Fibroblast of skin of right biceps (primary cell): ENCODE measurements at places on chromosomes 11 and 22.
A peak's percentile ranks its signal among the peaks of the same experiment; 100 is the strongest.

- no peak for DNase-seq
Measured at GRCh38 chr22:38652859-38653258, 3.3 kb downstream of the FAM227A start.

DNA sequence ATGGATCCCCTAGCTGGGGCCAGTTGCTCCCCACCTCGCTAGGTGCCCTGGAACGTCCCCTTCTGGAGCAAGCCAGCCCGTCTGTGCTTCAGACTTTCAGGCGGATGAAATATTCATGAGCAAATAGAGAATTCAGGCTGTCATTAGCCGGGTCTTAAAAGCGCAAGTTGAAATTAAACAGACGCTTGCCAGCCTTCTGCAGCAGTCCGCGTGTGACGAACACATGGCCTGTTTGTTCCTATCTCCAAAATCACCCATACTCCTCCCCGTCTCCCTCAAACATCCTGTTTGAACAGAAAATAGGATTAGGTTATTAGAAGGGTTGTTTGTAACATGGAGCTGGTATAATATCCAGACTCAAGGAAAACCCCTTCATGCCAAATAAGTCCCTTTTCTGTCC, 38.7 kb downstream of the MYO18B start:
- DNase-seq, result no peak

DNA sequence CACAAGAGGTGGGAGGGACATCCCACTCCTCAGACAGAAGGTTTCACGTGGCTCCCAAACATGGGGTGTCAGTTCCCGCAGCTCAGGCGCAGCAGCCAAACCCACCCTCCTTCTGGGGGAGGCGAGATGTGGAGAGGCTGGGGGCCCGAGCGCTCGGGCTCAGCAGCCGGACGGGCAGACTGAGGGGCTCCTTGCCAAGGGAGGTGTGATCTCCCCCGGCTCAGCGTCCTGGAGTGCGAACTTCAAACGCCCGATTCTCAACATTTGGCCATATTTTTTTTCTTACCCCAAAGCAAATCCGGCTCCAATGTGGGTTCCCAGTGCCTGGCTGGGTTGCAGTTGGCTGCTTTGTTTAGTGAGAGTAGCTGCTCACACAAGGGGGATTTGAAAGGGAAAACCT, 477.9 kb downstream of the MN1 start:
- no peak for DNase-seq

GRCh38 chr11:62560566-62561103, 13.1 kb downstream of the EEF1G start:
- peak; percentile 98 for DNase-seq

DNA sequence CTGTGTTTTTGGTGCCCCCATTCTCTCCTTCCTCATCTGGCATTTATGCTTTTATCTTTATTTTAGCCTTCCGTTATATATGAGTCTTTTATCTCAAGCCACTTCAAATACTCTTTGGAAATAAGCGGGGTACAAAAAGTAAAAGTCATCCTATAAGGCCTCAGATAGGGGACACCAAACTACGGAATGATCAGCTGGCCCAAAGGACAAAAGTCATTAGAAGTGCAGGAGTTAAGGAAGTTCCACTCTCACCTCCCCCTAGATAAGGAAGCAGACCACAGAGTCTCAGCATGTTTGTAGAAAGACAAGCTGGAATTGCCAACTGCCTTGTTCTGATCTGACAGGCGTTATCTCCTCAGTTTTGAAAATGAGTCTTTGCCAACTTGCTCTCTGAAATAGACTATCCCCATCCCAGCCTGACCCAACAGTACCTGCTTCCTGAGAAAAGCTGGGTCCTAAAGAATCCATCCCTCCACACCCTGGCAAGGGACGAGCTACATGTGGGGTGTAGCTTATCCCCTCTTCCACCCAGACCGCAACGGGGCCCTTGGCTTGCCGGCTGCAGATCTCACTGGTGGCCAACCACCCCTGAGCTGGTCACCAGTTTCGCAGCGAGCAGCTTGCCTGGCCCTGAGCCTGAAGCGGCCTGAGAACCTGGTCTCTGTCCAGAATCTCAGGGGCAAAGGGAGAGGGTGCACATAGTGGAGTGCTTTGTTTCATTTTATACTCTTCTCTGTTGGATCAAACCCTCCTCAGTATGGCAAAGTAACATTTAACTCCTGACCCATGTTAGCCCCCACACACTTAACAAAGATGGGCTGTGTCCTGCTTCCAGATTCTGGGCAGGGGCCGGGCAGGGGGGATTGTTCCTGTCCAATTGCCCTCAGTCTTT, 13.8 kb downstream of the FADS2 start:
- DNase-seq, result no peak

DNA sequence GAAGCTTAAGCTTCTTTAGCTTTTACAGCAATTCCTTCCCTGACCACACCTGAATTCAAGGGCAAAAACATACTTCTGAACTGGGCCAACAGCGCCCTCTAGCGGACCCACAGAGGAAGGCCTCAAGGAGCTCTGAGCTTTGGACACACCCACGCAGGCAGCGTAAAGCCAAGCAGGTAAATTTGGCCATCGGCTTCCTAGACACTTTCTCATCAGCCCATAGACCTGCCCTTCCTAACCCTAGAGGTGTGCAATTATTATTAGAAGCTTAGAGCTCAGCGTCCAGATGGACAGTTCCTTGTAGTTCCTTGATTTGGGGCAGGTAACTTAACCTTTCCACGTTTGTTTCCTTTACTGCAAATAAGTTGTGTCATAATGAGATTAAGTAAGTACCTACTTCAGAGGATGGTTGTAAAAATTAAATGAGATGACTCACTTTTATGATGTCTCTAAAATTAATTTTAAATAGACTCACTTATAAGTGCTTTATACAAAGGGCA, 25.7 kb upstream of the HMGXB4 start:
- DNase-seq, result peak; percentile 55

- DNase-seq, result no peak
Measured at GRCh38 chr11:13150487-13150886, 127.1 kb upstream of the BMAL1 start.

DNA sequence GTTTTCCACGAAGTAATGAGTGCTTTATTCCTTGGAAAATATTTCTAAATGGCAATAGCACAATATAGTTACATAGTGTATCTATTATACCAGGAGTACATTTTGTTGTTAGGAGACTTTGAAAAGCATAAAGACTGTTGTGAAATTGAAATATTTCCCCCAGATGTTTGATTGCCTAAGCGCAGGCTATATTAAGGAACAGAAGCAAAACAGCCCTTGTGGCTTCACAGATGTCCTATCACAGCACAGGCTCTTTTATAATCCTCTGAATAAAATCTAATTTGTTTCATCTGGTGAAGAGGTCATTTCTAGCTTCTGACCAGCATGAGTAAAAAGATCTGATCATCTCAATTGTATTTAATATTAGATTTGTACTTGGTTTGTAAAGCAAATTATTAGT, 48.2 kb downstream of the BSX start:
- DNase-seq, result no peak

GRCh38 chr11:106983991-106984390, 34.3 kb downstream of the GUCY1A2 start:
- DNase-seq, result no peak

DNA sequence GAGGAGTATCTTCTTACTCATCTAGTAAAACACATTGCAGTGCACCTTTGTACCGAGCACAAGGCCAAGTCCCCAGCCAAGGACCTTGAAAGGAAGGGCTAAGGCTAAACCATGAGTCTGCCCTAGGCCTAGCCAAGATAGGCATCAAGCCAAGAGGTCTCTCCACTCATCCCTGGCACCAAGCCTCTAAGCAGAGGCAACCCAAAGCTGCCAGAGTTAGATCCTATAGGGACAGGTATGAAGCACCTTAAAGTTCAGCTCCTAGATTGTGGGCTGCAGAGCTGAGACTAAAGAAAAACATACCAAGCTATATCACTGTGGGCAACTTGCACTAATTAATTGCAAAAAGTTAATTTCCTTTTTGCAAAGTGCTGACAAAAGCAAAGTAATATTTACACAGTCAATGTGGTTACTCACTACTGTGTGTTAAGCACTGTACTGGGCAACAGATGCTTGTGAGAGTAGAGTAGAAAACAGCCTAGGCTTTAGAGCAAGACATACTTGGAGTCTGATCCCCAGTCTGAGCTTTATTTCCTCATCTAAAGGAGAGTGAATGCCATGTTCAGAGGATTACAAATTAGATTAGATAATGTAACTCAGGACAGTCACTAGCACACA, 7.2 kb downstream of the COA4 start:
- no peak for DNase-seq

- DNase-seq, result no peak
Measured at GRCh38 chr11:44595964-44596381, 30.5 kb downstream of the CD82 start.

DNA sequence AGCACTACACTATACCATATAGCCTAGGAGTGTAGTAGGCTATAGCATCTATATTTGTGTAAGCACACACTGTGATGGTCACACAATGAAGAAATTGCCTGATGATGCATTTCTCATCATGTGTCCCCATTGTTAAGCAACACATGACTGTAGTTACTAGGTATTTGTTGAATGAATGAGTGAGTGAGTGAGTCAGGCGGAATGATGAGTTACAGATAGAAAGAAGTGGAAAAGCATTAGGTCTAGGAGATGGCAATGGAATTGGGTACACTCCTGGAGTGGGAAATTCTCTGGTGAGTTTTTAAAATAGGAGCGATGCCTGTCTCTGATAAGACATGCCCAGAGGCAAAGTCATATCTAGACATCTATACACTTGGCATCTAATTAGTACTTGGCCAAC, 160.5 kb upstream of the TBCEL start:
- DNase-seq, result peak; percentile 48

GRCh38 chr22:46070803-46071450, 79.4 kb upstream of the PPARA start:
- peak; percentile 84 for DNase-seq

DNA sequence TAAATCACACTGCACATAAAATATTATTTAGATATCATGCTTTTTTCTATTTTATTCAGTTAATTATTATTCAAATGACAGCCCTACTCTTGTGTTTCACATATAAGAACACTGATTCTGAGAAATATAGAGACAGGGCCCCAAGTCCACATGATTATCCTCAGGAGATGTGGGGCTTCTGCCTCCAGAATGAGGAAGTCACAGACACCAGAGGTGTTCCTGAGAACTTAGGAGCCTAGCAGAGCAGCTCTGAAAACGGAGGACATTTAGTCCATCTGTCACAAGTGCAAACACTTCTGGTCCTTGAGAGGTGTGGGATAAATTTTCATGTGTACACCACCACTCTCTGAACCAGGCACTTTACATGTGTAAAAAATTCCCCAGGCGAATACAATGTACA, 26.2 kb downstream of the TRIM66 start:
- no peak for DNase-seq

DNA sequence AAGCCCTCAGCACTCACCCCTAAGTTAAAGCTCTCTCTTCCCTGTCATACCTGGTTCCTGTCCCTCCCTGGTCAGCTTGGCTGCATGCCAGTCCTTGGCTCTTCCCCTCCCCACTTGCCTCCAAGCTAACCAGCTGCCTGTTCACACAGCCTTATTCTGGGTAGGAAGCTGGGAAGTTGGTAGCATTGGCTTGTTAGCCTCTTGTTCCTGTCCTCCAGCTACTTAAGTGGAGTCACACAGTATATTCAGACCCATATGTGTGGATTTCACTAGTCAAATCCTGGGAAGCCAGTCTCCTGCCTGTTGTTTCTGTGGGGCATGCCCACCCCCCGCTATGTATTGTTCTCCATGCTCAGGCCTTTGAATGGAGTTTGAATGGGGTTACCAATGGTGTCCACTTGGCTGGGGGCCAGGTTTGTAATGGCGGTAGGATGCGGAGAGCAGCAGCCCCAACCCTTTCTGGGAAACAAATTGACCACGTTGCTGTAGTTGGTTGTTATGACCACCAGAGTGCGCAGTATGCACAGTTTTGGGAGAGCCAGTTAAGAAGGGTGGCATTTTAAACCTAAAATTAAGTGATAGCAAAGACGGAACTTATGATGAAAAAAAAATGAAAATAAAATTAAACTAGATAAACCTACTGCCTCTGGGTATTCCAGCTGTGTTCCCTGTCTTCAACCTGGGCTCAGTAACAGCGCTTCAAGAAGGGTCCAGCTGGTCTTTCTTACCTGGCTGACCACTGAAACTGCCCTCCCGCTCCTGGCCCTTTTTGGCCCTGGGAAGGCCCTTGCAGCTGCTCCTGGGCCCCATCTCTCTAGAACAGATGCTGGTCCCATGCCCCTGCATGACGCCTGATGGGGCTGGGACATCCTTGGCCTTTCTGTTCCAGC, 10.7 kb upstream of the RPS3 start:
- DNase-seq, result peak; percentile 77

- DNase-seq, result no peak
Measured at GRCh38 chr22:42069801-42070516, 653 bp downstream of the NAGA start.

DNA sequence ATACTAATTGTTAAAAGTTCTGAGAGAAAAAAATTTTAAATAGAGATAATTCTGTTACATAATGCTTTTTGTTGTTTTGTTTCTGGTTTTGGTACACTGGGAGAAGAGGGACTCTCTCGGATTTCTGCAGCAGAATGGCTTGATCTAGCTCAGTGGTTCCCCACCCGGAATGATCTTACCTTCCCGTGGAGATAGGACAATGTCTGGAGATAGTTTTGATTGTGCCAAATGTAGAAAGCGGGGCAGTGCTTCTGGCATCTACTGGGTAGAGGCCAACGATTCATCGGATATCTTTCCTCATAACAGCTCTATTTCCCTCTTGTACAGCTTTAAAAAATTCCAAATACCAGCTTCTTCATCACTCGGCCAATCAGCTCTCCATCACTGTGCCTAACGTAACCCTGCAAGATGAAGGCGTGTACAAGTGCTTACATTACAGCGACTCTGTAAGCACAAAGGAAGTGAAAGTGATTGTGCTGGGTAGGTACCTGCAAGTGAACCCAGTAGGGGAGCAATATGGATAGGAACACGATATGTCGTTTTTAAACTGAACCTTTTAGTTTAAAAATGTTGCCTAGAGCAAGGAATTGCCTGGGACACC, 13.2 kb downstream of the CRTAM start:
- DNase-seq, result no peak

- no peak for DNase-seq
Measured at GRCh38 chr11:19164230-19164855, 37.4 kb downstream of the CSRP3 start.

DNA sequence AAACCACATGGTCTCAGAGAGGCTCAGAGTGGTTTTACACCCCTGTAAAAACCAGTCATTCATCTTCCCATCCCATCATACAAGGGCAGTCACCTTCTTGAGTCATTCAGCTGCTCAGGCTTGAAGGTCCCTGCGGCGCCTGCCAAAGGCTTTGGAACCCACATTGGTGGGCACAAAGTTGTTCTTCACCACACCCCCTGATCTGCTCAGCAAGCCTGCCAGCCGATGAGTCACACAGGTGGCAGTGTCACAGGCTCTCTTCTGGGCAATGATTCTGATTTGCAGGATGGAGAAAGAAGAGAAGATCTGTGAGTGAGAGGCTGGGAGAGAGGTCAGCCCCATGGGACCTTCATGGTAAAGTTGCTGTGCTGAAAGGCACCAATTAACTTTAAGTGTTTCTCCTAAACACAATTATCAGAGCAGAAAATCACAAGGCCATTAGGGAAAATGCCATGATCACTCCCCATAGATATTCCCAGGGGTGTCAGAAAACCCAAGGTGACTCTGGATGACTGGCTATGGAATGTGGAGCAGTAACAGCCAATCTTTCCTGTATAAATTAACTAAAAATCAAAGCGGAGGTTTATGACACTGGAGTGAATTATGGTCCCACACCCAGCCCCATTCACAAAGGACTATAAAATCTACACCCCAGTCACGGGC, 4.4 kb downstream of the CALCA start:
- DNase-seq, result no peak

GRCh38 chr11:21133722-21134121, 464.3 kb downstream of the NELL1 start:
- no peak for DNase-seq

GRCh38 chr22:29226351-29226981, 20.8 kb downstream of the EMID1 start:
- no peak for DNase-seq
